ENCODE measurements at places on chromosomes 13 and 19.

DNA sequence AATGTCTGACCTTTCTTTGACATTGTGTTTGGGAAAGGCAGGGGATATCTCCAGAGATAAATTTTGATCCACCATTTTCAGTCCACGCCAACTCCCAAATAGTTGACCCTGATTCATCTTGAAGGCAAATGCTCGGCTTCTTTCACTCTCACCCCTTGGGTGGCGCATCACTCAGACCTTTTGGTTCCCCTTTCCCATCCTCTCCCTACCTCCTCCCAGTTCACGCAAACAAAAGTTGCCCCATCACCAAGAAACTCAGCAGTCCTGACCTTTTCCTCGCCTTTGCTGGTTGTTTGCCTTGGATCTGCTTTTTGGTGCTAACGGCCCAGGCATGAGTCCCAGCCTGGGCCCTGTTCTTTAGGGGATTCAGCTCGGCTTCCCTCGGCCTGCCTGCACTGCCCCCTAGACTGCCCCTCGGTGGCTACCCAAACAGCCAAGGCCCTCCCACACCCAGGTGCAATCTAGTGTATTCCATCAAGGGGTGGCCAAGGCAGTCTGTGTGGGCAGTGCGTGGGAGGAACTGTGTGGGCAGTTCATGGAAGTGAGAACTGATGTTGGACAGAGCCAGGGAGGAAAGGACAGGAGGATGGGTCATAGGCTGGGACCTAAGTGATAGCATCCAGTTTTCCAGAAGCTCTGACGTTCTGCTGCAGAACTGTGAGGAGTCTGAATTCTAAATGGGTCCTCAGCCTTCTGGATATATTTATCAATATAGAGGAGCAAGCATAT is 255.7 kb downstream of the DLEU7 start:
- DNase-seq, result no peak

- DNase-seq, result no peak
Measured at GRCh38 chr13:27619728-27620376, 477 bp downstream of the LNX2 start.

DNA sequence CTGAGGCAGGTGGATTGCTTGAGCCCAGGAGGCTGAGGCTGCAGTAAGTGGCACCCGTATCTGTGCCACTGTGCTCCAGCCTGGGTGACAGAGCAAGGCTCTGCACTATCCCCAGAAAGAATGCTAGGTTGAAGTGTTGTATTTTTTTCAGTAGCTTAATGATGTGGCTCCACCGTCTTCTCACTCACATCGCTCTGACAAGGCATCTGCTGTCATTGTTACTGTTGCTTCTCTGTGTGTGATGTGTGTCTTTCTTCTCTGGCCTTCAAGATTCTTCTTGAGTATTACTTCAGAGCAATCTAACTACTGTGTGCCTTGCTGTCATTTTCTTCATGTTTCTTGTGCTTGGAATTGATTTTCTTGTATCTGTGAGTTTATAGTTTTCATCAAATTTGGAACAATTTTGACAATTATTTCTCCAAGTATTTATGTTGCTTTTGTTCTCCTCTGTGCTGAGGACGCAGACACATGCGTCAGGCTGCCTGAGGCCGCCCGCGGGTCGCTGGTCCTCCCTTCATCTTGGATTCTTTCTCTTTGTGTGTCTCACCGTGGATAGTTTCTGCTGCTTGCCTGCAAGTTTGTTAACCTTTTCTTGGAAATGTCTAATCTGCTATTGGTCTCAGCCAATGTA is 10.8 kb downstream of the ADPRHL1 start:
- DNase-seq, result no peak

GRCh38 chr19:3932931-3933810 is at the start of gene NMRK2:
NMRK2 (plus strand) TSS chr19:3933069; CDS start chr19:3933672, 603 bp downstream.
- no peak for DNase-seq

- DNase-seq, result no peak
Measured at GRCh38 chr13:107650081-107650701, 565.1 kb downstream of the LIG4 start.

DNA sequence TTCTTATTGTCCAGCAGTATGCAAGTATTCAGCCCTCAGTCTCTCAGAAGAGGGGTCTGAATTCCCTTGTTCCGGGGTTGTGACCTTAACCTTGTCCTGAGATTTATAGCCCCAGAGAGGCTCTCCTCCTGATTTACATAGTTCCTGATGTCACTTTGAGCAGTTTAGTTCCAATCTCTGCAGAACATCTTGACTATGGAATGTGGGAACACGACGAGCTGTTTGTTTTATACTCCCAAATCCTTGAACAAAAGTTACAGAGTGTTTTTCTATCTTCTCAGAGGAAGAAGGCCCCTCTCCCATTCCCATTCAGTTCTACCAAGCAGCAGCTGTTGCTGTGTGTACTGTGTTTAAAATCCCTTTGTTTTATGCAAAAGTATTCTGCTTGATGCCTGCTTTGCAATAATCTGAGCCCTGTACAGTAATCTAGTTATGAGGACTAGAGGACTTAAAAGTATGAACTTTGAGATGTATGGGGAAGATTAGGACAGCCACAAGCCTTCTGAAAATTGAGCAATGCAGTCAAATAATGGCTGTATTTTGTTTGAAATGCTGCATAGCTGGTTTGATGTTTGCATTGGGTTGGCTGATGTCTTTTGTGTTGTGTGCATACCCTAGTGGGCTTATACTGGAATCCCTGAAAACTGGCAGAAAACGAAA is 74.7 kb downstream of the KL start:
- DNase-seq, result no peak

DNA sequence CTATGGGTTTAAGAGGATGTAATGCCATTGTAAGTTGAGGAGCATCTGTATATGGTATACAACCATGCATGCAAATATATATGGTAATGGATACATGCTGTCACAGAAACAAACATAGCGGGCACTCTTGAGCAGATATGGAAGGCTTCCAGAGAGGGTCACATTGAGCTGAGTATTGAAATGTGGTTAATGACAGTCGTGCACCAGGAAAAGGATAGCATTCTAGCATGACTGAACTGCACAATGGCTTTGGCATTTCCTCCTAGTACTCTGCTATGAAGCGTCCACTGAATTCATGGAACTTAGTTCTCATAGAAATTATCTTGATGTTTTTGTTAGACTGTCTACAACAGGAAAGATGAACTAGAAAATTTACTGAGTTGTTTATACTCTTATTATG is 25.2 kb downstream of the DGKH start:
- DNase-seq, result no peak

- DNase-seq, result no peak
Measured at GRCh38 chr13:112575675-112576074, 12.3 kb downstream of the TUBGCP3 start.

- DNase-seq, result no peak
Measured at GRCh38 chr19:55068950-55069864, 6.3 kb upstream of the RDH13 start.

GRCh38 chr19:13092606-13093235 is 9.9 kb downstream of the LYL1 start:
- DNase-seq, result no peak

GRCh38 chr19:50858886-50859285 is 4.2 kb downstream of the KLK3 start:
- DNase-seq, result no peak

DNA sequence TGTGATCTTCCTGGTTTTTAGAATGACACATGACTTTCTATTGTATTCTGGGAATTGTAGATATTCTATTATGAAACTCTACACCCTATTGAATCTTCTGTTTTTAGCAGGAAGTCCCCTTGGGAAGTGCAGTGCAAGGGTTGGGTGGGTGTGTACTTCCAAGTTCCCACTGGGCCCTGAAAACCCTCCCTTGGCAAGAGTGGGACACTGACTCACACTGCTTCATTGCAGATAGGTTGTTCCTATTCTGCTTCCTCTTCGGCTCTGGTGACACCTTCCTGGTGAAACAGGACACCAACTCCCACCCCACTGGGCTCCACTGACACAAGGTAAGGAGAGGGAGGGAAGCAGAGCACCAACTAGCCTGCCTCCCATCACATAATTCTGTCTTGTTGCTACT is 121.8 kb downstream of the KCTD12 start:
- DNase-seq, result no peak

DNA sequence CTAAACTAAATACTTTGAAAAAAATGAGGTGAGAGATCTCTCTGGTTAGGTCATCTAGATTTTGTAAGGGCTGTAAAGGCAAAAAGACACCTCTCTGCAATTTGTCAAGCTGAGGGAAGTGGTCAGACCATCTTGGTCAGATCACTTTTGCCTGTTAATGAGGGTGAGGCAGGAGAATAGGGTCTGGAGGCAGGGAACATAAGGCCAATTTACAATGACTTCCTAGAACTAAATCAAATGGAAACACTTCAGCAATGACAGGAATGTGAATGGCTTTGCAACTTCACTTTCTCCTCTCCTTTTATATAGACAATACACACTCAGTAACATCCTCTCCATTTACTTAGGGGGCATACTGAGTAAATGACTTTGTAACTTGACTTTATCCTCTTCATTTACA is 1653.4 kb downstream of the SLITRK5 start:
- DNase-seq, result no peak

DNA sequence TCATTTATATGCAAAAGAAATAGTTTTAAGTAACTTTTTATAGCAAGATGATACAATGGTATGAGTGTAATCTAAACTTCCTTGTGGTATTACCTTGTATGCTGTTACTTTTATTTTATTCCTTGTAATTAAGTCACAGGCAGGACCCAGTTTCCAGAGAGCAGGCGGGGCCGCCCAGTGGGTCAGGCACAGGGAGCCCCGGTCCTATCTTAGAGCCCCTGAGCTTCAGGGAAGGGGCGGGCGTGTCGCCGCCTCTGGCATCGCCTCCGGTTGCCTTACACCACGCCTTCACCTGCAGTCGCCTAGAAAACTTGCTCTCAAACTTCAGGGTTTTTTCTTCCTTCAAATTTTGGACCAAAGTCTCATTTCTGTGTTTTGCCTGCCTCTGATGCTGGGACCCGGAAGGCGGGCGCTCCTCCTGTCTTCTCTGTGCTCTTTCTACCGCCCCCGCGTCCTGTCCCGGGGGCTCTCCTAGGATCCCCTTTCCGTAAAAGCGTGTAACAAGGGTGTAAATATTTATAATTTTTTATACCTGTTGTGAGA is 10.2 kb downstream of the PLPPR3 start:
- DNase-seq, result no peak

DNA sequence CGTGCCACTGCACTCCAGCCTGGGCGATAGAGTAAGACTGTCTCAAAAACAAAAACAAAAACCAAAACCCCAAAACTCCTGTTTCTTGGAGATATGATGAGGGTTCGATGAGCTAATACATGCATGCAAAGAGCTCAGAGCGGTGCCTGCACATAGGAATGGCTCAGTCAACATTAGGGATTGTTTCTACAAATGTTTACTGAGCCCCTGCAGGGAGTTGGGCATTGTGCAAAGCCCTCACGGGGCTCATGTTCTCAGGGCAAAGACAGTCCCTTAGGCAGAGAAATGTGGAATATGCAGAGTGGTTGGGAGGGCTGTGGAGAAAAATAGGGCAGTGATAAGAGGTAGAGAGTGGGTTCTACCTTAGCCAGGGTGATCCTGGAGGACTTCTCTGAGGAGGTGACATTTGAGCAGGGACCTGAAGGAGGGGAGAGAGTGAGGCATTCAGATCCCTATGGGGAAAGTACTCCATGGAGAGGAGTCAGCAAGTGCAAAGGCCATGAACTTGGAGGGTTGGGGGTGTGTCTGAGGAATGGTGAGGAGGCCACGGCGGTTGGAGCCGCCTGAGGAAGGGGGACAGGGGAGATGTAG is 1.5 kb upstream of the EHD2 start:
- no peak for DNase-seq

- no peak for DNase-seq
Measured at GRCh38 chr19:18450021-18450930, 12.3 kb upstream of the ISYNA1 start.

GRCh38 chr13:28530729-28531076 is 35.8 kb upstream of the FLT1 start:
- no peak for DNase-seq

DNA sequence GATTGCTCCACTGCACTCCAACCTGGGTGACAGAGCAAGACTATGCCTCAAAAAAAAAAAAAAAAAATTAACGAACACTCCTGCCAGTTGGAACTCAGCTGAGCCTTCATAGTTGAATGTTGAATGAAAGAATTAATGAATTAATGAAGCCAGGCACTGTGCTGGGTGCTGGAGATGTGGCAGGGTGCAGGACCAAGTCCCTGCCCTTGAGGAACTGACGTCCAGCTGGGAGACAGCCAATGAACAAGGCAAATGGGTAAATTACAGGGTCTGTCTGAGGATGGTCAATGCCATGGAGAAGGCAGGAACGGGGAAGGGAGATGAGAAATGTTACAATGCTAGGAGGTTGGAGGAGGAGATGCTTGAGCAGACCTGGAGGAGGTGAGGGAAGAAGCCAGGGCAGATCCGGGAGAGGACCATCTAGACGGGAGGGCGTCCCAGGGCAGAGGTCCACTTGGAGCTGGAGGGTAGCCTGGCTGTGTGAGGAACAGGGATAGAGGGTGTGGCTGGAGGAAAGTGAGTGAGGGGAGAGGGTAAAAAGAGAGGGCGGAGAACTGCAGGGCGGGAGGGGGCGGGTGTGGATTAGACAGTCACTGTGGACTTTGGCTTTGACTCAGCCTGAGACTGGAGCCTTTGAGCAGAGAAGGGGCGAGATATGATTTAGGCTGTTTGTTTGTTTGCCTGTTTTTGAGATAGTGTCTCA is 16.8 kb upstream of the IGSF23 start:
- no peak for DNase-seq

- DNase-seq, result peak; percentile 60
Measured at GRCh38 chr19:33778089-33778791, 18.4 kb upstream of the KCTD15 start.

DNA sequence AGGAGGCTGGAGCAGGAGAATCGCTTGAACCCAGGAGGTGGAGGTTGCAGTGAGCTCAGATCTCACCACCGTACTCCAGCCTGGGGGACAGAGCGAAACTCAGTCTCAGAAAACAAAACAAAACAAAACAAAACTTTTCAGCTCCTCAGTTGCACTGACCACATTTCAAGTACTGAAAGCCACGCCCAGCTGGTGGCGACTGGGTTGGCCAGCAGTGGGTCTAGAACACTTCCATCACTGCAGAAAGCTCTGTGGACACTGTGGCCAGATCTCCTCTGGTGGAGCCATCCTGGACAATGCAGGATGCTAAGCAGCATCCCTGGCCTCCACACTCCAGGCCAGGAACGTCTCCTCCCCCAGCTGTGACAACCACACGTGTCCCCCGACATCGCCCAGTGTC is 21.1 kb downstream of the TLE2 start:
- no peak for DNase-seq

DNA sequence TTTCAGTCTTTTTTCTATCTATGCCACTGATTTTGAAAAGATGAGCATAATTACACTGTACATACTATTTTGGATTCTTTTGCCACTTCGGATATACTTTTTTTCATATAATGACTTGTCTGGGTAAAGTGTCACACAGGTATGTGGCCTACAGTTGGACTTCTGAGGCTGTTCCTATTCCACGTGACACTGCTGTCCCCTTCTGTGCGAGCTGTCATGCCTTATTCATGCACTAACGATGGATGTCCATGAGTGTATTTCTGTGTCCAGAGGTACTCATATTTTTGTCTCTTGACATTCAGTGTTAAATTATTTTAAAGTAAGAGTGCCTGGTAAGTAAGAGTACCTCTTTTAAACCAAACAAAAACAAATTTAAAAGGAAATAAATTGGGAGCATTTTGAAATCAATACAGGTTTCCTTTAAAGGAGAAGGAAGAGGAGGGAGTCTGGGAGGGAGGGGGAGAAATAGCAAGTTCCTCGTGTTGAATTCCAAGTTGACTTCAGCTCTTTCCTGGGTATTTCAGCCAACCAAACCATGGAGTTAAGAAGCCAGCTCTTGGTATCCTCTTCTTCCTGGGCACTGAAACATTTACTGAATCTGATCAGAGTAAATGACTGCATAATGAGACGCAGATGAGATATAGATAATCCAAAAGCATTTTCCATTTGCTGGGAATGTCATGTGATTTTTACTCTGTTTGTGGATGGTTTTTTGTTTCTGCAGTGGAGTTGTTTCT is 61.3 kb downstream of the TNFRSF19 start:
- no peak for DNase-seq

Measured in stimulated activated CD8-positive, alpha-beta memory T cell treated with anti-CD3 and anti-CD28 coated beads, Interleukin-4, amount 100 ng/mL, for 1 hour (primary cell).